ENCODE measurements at places on chromosomes 12 and 14.
A peak's percentile ranks its signal among the peaks of the same experiment; 100 is the strongest.

DNA sequence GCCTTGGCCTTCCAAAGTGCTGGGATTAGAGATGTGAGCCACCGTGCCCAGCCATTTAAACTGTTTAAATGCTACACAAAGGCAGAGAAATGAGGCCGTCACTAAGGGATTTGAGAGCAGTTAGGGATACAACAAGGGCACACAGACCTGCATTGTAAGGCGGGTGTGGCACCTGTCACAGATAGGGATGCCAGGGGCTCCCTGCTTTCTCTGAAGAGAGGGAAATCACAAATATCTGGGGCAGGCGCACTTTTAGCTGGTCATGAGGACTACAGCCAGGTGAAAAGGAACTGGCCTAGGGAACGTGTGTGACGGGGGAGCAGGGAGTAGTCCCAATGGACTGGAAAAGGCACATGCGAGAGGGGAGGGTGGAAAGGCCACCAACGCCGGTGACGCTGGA is 9.7 kb downstream of the SSH1 start:
- DNase-seq, result no peak

DNA sequence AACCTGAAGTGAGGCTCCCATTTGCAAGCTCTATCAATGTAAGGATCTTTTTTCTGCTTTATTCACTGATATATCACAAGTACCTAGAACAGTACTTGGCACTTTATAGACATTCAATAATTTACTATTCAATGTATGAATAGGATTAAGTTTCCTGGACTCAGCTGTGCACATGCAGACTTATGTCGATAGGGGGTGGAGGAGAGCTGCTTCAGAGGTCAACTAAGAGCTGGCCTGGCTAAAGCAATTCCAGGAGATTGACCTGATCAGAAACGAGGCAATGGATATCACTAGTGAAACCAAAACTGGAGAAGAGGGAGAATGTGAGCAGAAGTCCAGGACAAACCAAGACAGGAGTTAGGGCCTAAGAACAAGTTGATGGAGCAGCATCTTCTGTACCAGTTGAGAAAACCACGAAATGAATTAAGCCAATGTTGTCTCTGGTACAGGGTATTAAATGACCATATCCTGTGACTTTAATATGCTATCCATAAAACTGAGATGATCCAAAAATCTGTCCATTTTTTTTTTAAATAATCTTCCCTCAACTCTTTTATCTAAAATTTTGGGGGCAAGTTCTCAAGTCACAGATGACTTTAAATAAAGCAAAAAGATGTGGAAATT is 169.2 kb downstream of the PIK3C2G start:
- DNase-seq, result peak; percentile 28

DNA sequence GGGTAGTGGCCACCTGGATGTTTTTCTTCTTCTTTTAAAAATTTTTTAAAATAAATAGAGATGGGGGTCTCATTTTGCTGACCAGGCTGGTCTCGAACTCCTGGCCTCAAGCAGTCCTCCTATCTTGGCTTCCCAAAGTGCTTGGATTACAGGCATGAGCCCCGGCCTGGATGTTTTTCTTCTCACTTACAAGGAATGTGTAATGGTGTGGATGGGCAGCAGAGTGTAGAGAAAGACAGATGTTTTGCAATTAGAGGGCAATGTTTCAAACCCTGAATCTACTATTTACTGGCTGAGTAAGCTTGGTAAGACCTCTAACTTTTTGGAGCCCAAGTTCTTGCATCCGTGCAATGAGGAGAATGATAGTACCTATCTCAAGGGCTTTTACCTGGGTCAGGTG is 48.1 kb downstream of the ADCK1 start:
- DNase-seq, result no peak

GRCh38 chr12:92362785-92363184 is 217.1 kb upstream of the BTG1 start:
- DNase-seq, result no peak

DNA sequence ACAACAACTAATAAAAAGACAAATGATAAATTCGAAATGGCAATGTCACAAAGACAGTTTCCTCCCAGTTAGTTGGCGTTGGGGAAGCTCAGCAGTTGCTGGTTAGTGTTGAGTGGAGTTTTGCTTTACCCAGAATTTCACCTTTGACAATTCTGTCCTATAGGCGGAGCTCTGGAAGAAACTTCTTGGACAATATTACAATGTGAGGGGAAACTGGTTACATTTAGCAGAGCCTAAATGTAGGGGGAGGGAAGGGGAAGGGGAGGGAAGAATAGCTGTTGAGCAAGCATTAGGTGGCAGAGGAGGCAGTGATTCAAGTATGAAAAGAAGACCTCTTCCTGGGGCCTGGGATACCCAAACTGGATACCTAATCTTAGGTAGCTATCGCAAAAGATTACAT is 51.4 kb downstream of the BDKRB1 start:
- no peak for DNase-seq

GRCh38 chr12:63777340-63777739 is 2.4 kb upstream of the RXYLT1 start:
- DNase-seq, result no peak

- DNase-seq, result no peak
These were observed 3.4 kb downstream of the PLBD2 start for GRCh38 chr12:113361574-113362370.

DNA sequence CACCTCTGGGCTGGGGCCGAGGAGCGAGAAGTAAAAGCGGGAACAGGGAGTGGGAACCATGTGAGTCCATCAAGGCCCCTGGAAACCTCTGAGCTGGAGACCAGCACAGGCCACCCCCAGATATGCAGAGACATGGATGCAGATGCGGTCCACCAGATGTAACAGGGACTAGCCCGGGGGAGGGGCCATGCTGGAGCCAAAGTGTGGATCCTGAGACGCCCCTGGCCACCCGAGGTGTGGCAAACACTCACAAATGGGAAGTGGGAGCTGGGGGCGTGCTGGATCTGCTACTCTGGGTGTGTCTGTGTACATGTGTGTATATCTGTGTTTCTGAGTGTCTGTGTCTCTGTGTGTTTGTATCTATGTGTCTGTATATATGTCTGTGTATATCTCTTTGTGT is 12.8 kb downstream of the MYL2 start:
- DNase-seq, result no peak

- no peak for DNase-seq
These were observed 22.9 kb downstream of the WNT5B start for GRCh38 chr12:1651946-1652345.

GRCh38 chr12:104630230-104630670 is 173.5 kb downstream of the CHST11 start:
- DNase-seq, result no peak

- DNase-seq, result no peak
These were observed 23.6 kb upstream of the WNK1 start for GRCh38 chr12:728781-729180.

GRCh38 chr12:119060847-119061796 is 79.8 kb downstream of the SRRM4 start:
- DNase-seq, result no peak

- DNase-seq, result no peak
These were observed 4.4 kb upstream of the TMTC2 start for GRCh38 chr12:82682326-82682725.

- no peak for DNase-seq
These were observed 29.5 kb downstream of the PPP4R4 start for GRCh38 chr14:94203473-94204210.

GRCh38 chr14:24198814-24199524 is 3.7 kb upstream of the TM9SF1 start:
- DNase-seq, result no peak

- no peak for DNase-seq
These were observed 10.5 kb downstream of the TTC8 start for GRCh38 chr14:88834883-88835431.
